Placental pericyte (primary cell): ENCODE measurements at places on chromosomes 3 and 15. TPM values are rescaled to one million over a fixed set of nuclear protein-coding genes. Genes with fewer than 3 reads are reported as not detected.

SLC22A13 gene
- total RNA-seq: 0.43 and 0.44 TPM in 2 replicates

ADGRG7 gene
- total RNA-seq: not detected in 2 replicates

GP5 gene
- total RNA-seq: under 0.01 and 0.14 TPM in 2 replicates

ARHGAP11A gene
- total RNA-seq: 3.5 and 43.7 TPM in 2 replicates

MYZAP gene
- total RNA-seq: 1.1 and 1.3 TPM in 2 replicates

PDIA5 gene
- 34.1 and 102 TPM in 2 replicates for total RNA-seq

CD96 gene
- under 0.01 TPM in 1 of 2 replicates, not detected in the other for total RNA-seq

GOLGA6L4 gene
- 0.66 and 1.1 TPM in 2 replicates for total RNA-seq

IL17RB gene
- not detected in 2 replicates for total RNA-seq

DAZL gene
- 0.14 TPM in 1 of 2 replicates, not detected in the other for total RNA-seq

AP2M1 gene
- 435 and 453 TPM in 2 replicates for total RNA-seq

SLC22A14 gene
- under 0.01 and 0.14 TPM in 2 replicates for total RNA-seq

FAM81A gene
- total RNA-seq: 0.29 TPM in 1 of 2 replicates, not detected in the other

ATG7 gene
- 189 and 401 TPM in 2 replicates for total RNA-seq

PRRT3 gene
- 2.6 and 2.7 TPM in 2 replicates for total RNA-seq

NOX5 gene
- total RNA-seq: 0.14 and 0.22 TPM in 2 replicates

SH2D7 gene
- not detected in 2 replicates for total RNA-seq

SLC9C1 gene
- total RNA-seq: not detected in 2 replicates

ACP3 gene
- 3.5 and 21.5 TPM in 2 replicates for total RNA-seq

TGM4 gene
- not detected in 2 replicates for total RNA-seq

CAMKV gene
- total RNA-seq: not detected in 2 replicates

FAM107A gene
- total RNA-seq: 0.14 TPM in 1 of 2 replicates, not detected in the other

GCNT3 gene
- total RNA-seq: under 0.01 TPM in 1 of 2 replicates, not detected in the other

DUOX1 gene
- total RNA-seq: under 0.01 TPM in 1 of 2 replicates, not detected in the other

SLC30A4 gene
- total RNA-seq: 9.8 and 11.6 TPM in 2 replicates

MFGE8 gene
- 142 and 207 TPM in 2 replicates for total RNA-seq

PXYLP1 gene
- 3.3 and 4.6 TPM in 2 replicates for total RNA-seq

CISH gene
- total RNA-seq: 0.72 and 2.0 TPM in 2 replicates

COL6A5 gene
- total RNA-seq: under 0.01 and 0.14 TPM in 2 replicates

FANCD2OS gene
- not detected in 2 replicates for total RNA-seq

AMIGO3 gene
- 2.1 and 2.4 TPM in 2 replicates for total RNA-seq

HRH1 gene
- 21.5 and 27.8 TPM in 2 replicates for total RNA-seq

SLC6A1 gene
- not detected in 2 replicates for total RNA-seq

HYAL1 gene
- total RNA-seq: 1.1 TPM in 2 replicates

SAMMSON gene
- not detected in 2 replicates for total RNA-seq

C3orf49 gene
- total RNA-seq: not detected in 2 replicates

CYP1A2 gene
- total RNA-seq: not detected in 2 replicates

COPS2 gene
- 50.8 and 66.5 TPM in 2 replicates for total RNA-seq

PTH1R gene
- not detected in 2 replicates for total RNA-seq

IL20RB gene
- 1.9 and 2.0 TPM in 2 replicates for total RNA-seq

GOLGA8N gene
- total RNA-seq: 0.88 and 1.0 TPM in 2 replicates

PRTG gene
- total RNA-seq: 1.1 and 2.7 TPM in 2 replicates

IL12A gene
- total RNA-seq: 3.9 and 7.2 TPM in 2 replicates

ETFA gene
- total RNA-seq: 71.9 and 74.0 TPM in 2 replicates

ACKR4 gene
- total RNA-seq: under 0.01 and 3.4 TPM in 2 replicates

KCNMB3 gene
- total RNA-seq: 0.88 and 1.1 TPM in 2 replicates

SKOR1 gene
- 0.22 and 0.29 TPM in 2 replicates for total RNA-seq

CHL1 gene
- total RNA-seq: not detected in 2 replicates

ZBED2 gene
- total RNA-seq: 0.14 TPM in 1 of 2 replicates, not detected in the other

BFSP2 gene
- not detected in 2 replicates for total RNA-seq

CHRNB4 gene
- total RNA-seq: not detected in 2 replicates

GOLGA8S gene
- not detected in 2 replicates for total RNA-seq

ATXN7 gene
- 11.6 and 18.8 TPM in 2 replicates for total RNA-seq

GABRG3 gene
- total RNA-seq: not detected in 2 replicates
